ENCODE measurements at places on chromosomes 5 and 9.
A peak's percentile ranks its signal among the peaks of the same experiment; 100 is the strongest.

GRCh38 chr5:154199671-154200220 lies 9.2 kb downstream of the GALNT10 start:
- no peak for DNase-seq

GRCh38 chr9:90942555-90942954 lies 140.9 kb downstream of the SYK start:
- DNase-seq = no peak

- peak; percentile 38 for DNase-seq
Observed at GRCh38 chr5:170471551-170472178, 32.2 kb upstream of the KCNIP1 start.

- DNase-seq = no peak
Observed at GRCh38 chr5:138508958-138509357, 34.1 kb downstream of the ETF1 start.

DNA sequence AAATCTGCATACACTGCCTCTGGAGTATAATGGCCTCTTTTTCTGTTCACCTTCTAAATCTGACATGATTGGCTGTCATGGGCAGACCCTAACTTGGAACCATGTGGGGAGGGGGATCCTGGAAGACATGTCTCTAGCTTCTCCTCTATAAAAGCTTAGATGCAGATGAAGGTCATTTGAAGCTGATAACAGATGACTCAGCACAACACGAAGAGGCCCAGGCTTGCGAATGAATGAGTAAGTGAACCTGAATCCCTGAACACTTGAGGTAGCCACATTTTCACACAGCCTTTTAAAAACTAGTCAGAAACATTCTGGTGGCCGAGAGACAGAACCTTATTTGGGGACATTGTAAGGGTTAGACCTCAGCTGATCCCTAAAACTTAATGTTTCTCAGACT lies 282.6 kb downstream of the ELAVL2 start:
- no peak for DNase-seq

GRCh38 chr9:138068601-138069035 lies 191.0 kb downstream of the CACNA1B start:
- DNase-seq = no peak

DNA sequence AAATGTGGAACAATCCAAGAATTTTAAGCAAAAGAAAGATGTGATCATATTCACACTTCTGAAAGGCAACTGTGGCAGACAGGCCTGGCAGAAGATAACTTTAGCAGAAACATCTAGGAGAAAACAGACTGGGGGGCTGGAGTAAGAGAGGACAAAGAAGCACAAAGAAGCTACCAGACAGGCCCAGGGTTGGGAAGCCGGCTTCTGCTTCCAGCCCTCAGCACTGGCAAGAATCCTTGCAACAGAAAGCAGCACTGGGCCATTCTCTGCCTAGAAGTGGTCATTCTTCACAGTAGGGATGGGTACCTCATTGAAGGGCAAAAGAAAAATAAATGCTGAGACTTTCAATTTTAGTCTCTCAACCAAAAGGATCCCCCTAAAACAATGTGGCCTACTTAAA lies 49.6 kb downstream of the EFNA5 start:
- DNase-seq = no peak

DNA sequence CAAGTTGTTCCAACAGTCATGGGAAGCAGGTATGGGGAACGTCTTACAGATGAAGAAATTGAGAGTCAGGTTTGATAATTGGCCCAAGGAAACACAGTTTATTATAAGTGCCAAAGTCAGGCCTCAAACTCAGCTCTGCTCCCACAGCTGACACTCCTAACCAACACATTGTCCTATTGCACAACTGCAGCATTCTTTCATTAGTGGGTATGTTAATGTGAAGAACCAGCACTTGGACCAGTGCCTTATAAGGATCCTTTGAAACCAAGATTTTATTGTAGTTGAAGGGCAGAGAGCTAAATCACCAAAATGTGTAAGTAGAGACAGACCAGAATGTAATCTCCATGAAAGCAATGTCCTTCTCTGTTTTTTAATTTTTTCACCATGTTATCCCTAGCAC lies 56.1 kb downstream of the GRIA1 start:
- no peak for DNase-seq

GRCh38 chr5:1899201-1899600 lies 16.5 kb upstream of the IRX4 start:
- no peak for DNase-seq

GRCh38 chr5:35240892-35241291 lies 10.6 kb upstream of the PRLR start:
- no peak for DNase-seq

GRCh38 chr5:39453606-39454005 lies 28.8 kb upstream of the DAB2 start:
- no peak for DNase-seq

DNA sequence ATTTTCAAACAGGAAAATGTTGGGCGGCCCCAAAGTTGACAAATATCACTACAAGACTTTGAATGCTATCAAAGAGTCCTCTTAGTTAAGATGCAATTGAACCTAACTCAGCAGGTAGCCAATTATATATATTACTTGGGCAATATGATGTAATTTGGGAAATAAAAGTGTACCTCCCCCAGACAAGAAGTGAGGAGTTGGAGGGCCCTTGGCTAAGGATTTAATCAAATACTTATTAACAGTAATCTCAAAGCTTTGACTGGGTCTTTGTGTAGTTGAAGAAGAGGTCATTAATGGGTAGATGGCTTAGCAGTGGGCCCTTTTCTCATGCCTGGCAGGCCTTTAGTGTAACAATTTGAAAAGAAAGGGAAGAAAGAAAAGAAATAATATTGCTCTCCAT lies 599.0 kb downstream of the CSNK1G3 start:
- no peak for DNase-seq

DNA sequence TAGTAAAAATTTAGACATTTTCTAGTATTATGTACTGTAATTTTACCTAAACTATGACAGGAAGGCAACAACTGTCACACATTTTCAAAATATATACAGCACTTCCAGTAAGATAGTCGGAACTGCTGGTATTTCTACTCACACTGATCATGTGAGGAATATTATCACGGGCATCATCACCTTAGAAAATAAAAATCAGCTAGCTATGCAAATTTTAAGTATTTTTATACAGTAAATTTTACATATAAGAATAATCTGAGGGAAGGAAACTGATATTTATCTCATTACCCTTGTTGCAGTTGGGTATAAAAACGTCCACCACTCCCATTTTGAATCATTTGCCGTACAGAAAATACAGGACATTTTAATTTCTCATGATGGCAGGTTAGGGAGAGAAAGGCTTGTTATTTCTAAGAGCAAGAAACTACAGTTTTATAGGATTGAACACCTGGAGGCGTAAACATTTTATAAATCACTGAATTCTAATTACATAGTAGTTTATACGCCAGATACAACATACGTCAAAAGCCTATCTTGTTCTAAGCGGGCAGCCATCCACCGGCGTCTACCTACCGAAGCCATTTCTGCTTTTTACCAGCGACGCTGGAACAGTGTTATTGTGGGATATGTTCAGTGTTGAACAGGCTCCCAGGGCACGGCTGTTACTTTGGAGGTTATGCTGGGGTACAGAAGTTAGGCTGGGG lies 729 bp upstream of the TNPO1 start:
- peak; percentile 24 for DNase-seq

DNA sequence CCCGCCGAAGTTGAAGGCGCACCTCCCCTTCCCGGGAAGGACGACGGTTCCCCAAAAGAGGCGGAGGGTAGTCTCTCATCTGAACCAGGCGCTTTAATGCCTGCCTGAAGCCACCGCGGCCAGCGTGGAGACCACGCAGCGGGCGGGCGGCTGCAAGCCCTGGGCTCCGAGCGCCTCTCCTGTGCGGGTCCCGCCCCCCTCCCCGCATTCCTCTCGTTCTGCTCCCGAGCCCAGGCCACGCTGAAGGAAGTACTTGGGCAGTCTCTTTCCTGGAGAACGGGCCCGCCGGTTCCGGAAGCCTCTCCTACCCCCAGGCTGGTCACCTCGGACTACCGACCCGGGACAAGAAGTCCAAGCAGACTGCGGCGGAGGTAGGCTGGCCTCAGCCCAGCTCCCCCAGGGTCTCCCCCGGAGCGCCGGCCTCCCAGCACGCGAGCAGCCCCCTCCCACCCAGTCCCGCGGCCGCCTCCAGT lies 571 bp downstream of the PPIC start:
- peak; percentile 42 for DNase-seq

- DNase-seq = no peak
Observed at GRCh38 chr5:139760066-139761056, 35.2 kb upstream of the PSD2 start.

DNA sequence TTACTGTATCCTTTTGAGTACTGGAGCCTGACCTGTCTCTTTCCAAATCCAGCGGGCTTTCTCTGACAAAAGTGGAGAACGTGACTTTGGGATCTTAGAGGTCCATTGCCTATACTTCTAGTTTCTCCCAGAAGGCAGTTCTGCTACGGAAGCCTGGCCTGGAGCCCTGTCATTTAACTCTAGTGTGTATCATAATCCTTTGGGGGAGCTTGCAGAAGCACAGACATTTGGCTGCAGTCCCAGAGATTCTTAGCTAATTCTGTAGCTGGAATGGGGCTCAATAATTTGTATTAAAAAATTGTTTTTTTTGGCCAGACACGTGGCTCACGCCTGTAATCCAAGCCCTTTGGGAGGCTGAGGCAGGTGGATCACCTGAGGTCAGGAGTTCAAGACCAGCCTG lies 3.0 kb downstream of the HARS2 start:
- DNase-seq = no peak
